H7 (cell line): ENCODE measurements at places on chromosomes 1 and 21. TPM values are rescaled to one million over a fixed set of nuclear protein-coding genes. Genes with fewer than 3 reads are reported as not detected.

- DNase-seq: peak; percentile 68
Measured at GRCh38 chr21:45306453-45306831, 18.7 kb upstream of the POFUT2 start.

DNA sequence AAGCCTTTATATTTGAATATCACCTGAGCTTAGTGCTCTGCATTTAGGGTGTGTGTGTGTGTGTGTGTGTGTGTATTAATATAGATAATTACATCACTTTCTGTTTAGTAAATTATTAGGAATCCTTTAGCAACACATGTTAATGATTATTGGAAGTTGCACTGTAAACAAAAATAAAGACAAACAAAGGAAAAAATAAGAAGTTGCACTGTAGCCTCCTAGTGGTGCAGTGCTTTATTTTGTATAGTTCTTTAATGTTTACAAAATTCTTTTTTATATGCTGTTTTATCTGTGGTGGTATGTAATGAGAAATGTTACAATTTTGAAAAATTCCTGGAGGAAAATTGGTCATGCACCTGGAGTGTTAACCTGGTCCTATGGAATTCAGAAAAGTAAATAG, 69.2 kb downstream of the UBE4B start:
- no peak for DNase-seq

- DNase-seq: no peak
Measured at GRCh38 chr1:225990705-225991464, 8.3 kb downstream of the SDE2 start.

- DNase-seq: no peak
Measured at GRCh38 chr1:74847715-74848114, 114.8 kb downstream of the TYW3 start.

DNA sequence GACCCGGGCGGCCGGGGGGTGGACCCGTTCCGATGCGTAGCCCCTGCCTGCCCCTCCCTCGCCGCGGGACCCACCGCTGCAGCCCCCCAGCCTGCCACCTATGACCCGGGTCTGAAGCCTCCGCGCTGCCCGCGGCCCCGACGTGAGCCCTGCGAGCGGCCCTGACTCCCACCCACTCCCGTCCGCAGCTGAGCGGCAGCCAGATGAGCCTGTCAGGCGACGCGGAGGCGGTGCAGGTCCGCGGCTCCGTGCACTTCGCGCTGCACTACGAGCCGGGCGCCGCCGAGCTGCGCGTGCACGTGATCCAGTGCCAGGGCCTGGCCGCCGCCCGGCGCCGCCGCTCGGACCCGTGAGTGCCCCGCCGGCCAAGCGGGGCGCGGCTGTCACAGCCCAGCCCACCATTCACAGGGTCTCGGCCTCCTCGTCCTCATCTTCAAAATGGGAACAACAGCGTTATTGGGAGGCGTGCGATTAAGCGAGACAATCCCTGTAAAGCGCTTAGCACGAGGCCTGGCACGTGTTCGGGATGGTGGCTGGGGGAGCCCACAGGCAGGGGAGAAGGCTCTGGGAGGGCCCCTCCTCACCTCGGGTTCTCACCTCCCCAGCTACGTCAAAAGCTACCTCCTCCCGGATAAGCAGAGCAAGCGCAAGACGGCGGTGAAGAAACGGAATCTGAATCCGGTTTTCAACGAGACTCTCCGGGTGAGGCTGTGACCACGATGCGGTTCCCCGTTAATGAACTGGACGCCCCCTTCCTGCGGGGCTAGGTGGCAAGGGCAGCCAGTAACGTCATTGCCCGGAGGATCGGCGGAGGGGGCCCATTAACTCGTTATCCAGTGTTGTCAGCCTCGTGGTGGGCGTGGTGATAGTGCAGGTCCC, 8.2 kb downstream of the SYTL1 start:
- DNase-seq: peak; percentile 96

DNA sequence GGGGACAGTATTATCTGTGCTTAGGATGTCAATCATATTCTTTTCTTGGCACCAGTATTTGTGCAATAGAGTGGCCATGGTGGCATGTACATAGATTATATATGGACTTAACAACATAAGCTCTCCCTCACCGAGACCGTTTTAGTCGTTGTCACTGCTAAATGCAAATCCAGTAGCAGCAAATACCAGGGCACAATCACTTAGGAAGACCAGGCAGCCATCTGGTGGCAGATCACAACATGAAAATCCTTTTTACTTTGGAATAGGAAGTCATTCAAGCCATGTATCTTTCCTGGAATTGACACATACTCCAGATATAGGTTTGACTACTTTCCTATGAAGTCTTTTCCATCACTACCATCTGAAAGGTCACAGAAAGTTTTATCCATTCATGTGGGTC, 53.2 kb upstream of the C1orf87 start:
- no peak for DNase-seq

DNA sequence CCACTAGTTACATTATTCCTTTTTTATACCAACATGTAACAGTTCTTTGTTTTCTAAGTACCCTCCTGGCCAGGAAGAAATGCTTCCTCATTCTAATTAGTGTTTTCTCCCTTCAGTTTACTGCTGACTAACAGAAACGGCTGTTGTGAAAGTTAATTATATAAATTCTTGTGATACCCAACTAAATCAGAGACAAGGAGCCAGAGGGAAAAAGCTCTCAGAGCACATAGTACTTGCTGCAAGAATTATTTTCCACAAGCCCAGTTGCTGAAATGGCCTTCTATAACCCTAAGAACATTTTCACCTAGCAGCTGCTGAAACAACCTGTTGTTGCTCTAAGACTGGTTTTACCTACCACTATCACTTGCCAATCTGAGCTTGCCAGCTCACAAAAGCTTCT, 82.4 kb downstream of the FAF1 start:
- no peak for DNase-seq

- no peak for DNase-seq
Measured at GRCh38 chr1:22627331-22627730, 9.1 kb upstream of the C1QA start.

Gene LRRN2
- 10.9 and 20.6 TPM in 2 replicates for total RNA-seq

Gene KCNJ9
- total RNA-seq: 0.07 TPM in 1 of 2 replicates, not detected in the other

Gene OR2T4
- total RNA-seq: not detected in 2 replicates

Gene SLC35F3
- 4.6 and 7.2 TPM in 2 replicates for total RNA-seq

Gene SPRTN
- 12.2 and 14.9 TPM in 2 replicates for total RNA-seq

Gene KCNJ10
- 0.07 TPM in 1 of 2 replicates, not detected in the other for total RNA-seq

Gene OR6K3
- not detected in 2 replicates for total RNA-seq

Gene S100A9
- not detected in 2 replicates for total RNA-seq

Gene ANGPTL3
- 0.04 TPM in 1 of 2 replicates, not detected in the other for total RNA-seq
